ENCODE measurements at places on chromosomes 12 and 14.

DNA sequence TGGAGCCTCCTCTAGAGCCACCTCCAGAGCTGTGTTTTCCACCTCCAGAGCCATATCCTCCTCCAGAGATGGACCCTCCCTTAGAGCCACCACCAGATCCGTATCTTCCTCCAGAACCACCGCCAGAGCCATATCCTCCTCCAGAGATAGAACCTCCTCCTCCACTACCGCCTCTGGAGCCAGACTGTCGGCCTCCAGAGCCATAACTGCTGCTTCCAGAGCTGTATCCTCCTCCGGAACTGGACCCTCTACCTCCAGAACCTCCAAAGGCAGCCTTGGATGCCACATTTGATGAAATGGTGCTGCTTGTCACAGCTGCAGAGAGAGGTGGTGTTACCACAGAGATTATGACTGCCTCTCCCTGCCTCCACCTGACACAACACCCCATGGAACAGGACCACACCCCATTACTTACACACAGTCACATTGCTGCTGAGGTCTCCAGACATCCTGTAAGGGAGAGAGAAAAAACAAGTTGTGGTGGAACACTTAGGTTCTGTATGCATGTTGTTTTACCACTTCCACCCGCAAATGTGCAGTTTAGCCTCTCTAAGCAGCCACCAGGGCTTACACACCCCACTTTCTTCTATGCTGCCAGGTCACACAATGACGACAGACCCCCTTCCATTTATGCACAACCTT lies 6.8 kb downstream of the KRT2 start:
- DNase-seq: no peak

DNA sequence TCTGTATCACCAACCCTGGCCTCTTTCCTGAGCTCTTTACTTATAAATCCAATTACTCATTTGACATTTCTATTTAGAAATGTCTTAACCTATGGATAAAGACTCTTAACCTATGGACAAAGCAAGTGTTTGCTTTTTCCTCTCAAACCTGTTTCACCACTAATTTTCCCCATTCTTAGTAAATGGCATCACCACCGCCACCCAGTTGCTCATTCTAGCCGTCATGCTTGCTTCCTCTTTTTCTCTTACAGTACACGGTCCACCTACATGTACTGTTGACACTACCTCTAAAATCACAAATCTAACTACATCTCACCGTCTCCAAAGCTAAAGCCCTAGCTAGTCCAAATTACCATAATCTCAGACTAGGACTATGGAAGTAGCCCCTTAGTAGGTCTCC lies 60.0 kb downstream of the CAPS2 start:
- DNase-seq: no peak

- DNase-seq: no peak
These were observed 45.9 kb downstream of the DIP2B start for GRCh38 chr12:50550530-50551223.

GRCh38 chr12:132327336-132328171 lies 1.8 kb downstream of the GALNT9 start:
- no peak for DNase-seq

GRCh38 chr12:76872415-76872814 lies 6.4 kb downstream of the CSRP2 start:
- no peak for DNase-seq

GRCh38 chr12:1865284-1865866 lies 45.0 kb downstream of the LRTM2 start:
- no peak for DNase-seq

- peak; percentile 33 for DNase-seq
These were observed 6.0 kb downstream of the TMCC3 start for GRCh38 chr12:94644141-94644979.

- DNase-seq: peak; percentile 73
These were observed 788 bp downstream of the DDHD1 start for GRCh38 chr14:53152184-53152886.

DNA sequence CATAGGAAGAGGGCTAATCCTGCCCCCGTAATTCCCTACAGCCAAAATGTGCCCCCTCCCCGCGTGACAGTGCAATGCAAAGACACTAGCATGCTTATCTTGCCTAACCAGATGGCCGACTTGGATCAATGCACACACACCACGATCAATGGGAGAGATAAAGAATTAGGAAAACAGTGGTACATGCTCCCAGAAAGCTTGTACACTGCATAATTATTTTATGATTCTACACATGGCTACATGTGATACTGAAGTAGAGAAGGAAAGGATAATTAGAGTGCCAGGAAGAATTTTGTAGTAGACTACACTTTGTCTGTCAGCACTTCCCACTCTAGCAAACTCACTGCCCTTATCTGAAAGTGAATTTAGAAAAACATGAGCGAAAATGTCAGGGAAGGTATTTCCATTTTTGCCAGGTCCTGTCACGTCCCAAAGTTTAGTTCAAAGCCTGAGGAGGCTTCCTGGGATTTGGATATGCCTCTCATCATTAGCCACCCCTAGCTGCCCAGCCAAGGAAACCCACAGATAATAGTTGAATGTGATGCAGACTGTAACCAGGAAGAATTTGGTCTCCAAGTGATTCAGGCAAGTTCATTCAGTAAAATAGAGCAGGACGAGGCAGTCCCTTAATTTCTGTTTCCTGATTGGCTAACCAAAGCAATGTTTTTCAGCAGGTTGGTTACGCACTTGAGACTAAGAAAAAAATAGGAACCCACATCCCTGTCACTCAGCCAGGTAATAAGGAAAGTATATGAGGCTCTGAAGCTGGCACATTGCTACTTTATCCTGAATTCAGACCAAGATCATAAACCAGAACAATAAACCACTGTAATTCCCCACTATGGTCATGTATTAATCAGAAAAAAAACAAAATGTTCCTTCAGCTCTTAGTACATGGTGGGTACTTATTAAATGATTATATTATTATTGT lies 199.6 kb upstream of the OTX2 start:
- no peak for DNase-seq

- peak; percentile 68 for DNase-seq
These were observed 16.7 kb upstream of the ZDHHC22 start for GRCh38 chr14:77158175-77158881.

- DNase-seq: no peak
These were observed 94.7 kb downstream of the TMTC2 start for GRCh38 chr12:82781309-82781997.

All from left ventricle myocardium superior (tissue), 1 donor.